ENCODE measurements at places on chromosomes 1 and 21.

DNA sequence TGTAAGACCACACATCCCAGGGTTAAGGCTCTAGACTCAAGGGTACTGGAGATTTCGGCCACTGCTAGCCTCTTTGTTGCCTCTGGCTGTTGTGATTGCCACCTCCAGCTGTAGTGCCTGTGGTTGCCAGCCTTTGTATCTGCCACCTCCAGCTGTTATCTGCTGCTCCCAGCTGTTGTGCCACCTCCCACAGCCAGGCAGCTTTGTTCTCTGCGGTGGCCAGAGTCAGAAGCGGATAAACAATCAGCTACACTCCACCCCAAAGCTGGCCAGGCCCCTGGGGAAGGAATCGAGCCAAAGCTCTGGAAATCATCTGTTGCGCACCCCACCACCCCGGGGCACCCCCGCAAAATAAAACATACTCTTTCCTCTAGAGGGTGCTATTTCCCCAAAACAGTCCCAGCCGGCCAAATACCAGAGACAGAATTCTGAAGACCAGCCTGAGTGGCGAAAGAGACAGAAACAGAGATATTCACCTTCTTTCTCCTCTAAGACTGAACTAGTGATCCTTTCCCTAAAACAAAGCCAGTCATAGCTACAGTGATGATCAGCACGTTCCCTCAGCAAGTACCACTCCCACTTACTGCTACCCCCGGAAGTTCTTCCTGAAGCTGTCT, 14.8 kb upstream of the PIGM start:
- DNase-seq: peak; percentile 82

- no peak for DNase-seq
Measured at GRCh38 chr1:239566074-239566473, 179.7 kb downstream of the CHRM3 start.

DNA sequence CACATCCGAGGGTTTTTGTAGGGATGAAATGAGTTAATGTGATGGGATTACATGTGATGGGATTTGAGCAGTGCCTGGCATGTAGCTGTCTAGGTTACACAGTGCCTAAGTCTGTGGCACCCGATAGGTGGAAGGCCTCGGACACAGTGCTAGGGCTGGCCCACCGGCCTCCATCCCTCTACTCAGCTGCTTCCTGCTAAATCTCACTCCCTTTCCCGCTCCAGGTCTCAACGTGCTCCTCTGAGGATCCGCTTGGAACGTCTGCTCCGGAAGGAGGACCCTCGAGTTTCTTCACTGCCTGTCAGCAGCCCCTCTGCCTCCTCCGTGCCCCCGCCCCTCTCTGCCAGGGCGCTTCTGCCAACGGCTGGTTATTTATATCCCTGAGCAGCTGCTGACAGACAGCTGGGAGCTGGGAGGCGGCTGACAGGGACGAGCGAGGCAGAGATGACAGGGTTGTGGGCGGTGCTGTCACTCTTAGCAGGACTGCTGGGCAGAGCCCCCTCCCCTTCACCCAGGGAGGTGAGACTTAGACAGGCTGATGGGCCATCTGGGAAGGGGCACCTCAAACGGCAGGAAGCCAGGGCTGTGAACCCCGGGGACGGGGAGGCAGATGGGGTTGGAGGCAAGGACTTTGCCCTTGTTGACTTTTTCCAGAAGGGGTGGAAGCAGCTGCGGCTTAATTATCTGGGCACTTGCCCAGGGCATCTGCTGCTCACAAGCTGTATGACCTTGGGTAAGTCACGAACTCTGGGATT, 26.6 kb upstream of the LRRN2 start:
- DNase-seq: no peak

GRCh38 chr1:230120289-230120920, 53.4 kb downstream of the GALNT2 start:
- no peak for DNase-seq

DNA sequence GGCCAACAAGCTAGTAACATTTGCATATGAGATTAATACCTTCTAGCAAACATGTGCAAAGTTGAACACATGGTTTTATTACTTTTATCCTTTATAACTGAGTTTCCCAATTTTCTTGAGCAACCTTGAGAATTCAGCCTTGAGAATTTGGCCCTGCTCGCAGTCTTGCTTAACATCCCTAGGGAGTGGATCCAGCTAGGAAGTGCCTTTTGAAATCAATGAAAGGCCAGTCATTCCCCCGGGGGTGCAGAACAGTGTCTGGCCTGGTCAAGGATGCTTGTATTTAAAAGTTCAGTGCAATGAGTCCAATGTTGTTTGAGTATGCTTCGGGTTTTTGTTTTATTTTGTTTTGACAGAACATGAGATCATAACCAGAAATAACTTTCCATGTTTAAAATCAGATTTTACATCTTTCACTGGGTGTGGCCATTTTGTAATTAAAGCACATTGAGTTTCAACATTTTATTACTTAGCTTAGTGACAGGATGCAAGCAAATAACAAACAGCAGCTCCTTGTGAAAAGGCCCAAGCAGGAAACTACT, 16.7 kb downstream of the PALMD start:
- DNase-seq: no peak

- no peak for DNase-seq
Measured at GRCh38 chr1:154626456-154627256, 18.7 kb upstream of the ADAR start.

DNA sequence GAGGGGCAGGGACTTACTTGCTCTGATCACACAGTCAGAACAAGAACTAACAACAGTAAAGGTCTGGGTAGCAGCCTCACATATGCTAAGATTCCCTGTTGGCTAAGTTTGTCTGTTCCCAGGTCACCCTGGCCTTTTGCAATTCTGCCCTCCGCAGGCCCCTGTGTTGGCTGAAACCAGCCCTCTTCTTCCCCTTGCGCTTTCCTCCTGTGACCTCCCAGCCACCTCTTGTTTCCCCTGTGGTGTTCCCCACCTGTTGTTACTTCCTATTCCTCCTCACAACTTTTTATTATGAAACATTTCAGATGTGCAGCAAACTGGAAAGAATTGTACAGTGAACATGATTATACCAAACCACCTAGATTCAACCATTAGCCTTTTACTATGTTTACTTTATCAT, 23.4 kb downstream of the MAPKAPK2 start:
- DNase-seq: no peak

DNA sequence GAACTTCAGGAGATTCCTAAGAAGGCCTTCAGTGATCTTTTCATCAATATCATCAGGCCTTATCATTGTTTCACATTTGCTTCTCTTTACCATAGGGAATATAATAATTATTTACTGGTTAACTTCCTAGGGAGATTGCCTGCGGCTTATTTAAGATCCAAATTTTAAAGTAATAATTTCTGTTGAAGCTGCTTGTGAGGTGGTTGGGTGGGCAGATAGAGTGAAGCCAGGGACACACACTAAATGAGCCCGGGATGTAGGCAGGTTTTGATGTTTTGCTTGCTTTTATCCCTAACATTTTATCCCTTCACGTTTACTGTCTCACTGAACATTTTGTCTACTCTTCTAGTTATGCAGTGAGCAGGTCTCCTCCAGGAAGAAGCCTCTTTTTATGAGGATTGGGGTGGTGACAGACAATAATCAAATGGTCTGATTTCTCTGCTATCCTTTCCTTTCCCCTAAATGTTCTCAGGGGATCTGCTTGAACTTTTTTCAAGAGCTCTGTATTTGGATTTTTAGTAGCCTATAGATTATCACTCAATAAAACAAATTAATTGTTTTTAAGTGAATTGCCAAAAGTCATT, 164.7 kb downstream of the RUNX1 start:
- no peak for DNase-seq

DNA sequence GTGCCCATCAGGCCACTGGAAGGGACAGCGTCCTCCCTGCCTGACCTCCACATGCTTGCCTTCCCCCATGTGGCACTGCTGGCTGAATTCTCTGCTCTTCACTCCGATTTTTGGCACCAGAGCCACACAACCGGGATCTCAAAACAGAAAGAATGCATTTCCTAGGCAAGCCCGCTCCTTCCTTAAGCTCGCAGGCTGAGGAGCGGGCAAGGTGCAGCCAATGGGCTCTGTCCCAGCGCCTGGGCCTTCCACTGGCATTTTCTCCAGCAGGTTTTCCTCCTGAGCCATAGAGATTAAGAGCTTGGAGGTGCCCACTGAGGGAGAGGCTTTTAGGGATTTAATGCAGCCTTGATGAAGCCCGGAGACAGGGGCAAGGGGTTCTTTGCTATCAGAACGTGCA, 158.0 kb downstream of the IGSF21 start:
- DNase-seq: no peak

- no peak for DNase-seq
Measured at GRCh38 chr1:15304708-15305467, 57.9 kb downstream of the FHAD1 start.

DNA sequence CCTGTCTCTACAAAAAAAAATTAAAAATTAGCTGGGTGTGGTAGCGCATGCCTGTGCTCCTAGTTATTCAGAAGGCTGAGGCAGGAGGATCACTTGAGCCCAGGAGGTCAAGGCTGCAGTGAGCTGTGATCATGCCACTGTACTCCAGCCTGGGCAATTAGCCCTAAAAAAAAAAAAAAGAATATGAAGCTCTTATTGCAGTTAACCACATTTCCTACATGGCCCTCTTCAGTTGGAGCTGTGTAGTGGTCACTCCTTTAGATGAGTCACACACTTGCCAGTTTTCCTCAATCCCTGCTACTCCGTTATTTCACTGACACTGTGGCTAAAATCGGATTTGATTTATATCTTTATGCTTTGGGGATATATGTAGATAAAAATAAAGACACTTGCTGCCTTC, 11.8 kb downstream of the NFYC start:
- DNase-seq: no peak

DNA sequence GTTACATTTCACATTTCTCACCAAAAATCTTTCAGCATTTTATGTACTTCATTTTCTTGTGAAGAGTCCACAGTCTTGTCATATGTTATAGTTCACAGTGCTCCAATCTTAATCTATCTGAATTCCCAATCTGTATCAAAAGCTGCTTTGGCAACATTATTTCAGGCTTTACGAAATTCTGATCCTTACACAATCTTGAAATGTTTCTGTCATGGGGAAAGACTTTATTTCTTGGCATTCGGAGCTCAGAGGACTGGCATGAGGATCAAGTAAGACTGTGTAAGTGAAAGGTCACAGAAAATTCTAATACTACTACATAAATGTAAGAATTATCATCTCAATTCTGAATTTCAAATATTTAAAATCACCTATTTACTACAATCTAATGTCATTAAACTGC, 2.0 kb downstream of the USP33 start:
- DNase-seq: no peak

DNA sequence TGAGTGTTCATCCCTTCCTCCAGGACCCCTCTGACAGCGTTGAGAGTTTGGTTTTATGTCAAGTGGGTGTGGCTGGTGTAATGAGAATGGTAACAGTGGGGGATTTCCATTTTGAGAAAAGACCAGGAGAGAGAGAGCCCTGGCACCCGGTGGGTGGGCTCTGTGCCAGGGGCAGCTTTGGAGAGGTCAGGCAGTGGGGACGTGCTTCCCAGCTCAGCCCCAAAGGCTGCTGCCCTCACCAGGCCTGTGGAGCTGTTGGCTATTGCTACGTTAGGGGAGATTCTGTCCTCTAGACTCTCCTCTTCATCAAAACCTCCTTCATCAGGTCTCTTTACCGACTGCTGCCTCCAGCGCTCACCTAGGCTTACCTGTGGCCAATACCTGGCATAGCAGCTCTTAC, 176.3 kb downstream of the PTPRU start:
- no peak for DNase-seq

- DNase-seq: no peak
Measured at GRCh38 chr1:86504137-86504479, 35.4 kb downstream of the CLCA1 start.

- DNase-seq: no peak
Measured at GRCh38 chr1:162042361-162042760, 18.7 kb upstream of the OLFML2B start.

DNA sequence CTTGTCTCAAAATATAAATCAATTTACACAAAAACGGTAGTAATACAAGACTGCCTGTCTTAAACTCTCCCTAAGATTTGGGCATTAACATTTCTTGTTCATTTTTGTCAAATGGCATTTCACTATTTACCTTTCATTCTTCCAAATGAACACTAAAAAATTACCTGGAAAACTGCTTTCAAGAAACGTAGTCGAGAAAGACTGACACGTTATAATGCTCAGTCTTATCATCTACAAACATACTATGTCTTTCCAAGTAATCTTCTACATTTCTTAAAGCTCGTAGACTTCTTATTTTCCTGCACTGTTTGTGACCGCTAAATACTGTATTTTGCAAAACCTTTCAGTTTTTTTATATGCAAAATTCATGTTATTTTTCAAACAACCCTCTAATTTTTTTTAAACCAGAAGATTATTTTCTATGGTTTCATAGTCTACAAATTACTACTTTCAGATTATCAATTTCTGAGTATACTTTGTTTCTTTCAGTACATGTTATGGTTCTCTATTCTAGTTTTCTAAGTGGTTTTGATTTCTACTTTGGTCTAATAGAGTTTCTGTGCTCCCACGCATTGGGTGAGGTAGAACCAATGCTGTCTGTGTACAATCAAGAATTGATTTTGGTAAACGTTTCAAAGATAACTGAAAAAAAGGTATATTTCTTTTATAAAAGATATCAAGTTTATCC, 336.4 kb downstream of the SMYD3 start:
- no peak for DNase-seq

DNA sequence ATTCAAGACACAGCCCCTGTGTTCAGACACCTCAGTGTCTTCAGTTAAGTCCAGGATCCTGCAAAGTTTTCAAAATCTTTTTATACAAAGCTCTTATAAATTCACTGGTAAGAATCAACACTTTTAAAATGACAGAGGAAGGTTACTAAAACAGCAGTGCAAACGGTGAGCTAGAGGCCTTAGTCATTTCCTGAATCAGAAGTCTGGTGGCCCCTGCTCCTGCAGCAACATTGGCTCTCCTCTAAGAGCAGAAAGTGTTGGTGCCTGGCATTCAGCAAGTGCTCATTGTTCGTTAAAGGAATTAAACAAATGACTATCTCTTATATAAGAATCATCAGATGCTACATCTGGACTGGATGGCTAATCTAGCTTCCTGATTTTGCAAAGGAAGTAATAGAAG, 282.9 kb downstream of the PTGER3 start:
- no peak for DNase-seq

GRCh38 chr1:35210321-35211119, 17.6 kb upstream of the SFPQ start:
- DNase-seq: no peak

- no peak for DNase-seq
Measured at GRCh38 chr1:199273837-199274379, 635.1 kb downstream of the PTPRC start.

DNA sequence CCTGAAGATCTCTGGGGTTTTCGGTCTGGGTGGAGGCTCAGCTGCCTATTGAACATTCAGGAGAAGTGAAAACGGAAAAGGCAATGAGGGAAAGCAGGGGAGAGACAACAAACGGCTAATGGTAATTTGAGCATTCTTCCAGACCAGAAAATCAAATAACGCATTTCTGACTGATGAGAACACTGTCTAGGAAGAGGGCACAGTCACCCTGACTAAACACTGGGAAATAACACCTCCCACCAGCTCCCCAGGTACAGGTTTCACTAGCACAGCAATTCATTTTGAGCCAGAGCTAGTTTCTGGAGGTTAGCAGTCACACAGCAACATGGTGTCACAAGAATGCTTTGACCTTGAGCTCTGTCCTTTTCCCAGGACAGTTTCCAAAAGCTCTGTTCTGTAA, 21.1 kb downstream of the NCF2 start:
- DNase-seq: no peak

- no peak for DNase-seq
Measured at GRCh38 chr1:181802466-181802865, 259.0 kb downstream of the ZNF648 start.

Measured in osteocyte (in vitro differentiated cells).